Frontal cortex (tissue), 4 donors: ENCODE measurements at places on chromosomes 13 and 19. TPM values are rescaled to one million over a fixed set of nuclear protein-coding genes. Genes with fewer than 3 reads are reported as not detected.

GRCh38 chr19:17570791-17571190, 15.3 kb downstream of the COLGALT1 start:
- DNase-seq = no peak

- DNase-seq = no peak
These were observed 8.2 kb upstream of the ZNF792 start for GRCh38 chr19:34972163-34972705.

Gene CACNG6
- under 0.01 TPM for total RNA-seq

DNA sequence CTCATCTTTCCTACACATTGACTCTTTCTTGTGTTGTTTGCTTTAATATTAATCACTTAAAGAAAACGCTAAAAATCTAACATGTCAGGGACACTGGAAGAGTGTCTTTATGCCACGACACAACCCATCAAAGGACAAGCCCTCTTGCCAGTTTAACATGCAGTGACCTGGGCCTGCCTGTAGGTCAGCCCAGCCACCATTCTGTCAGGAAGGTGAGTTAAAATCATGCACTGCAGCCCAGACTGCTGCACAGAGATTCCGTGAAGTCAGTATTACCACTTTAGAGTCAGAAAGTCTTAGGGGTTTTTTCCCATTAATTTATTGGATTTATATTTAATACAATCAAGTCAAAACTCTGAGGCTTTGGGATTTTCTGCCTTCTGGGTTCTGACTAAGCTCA, 58.0 kb downstream of the TNFRSF19 start:
- no peak for DNase-seq

DNA sequence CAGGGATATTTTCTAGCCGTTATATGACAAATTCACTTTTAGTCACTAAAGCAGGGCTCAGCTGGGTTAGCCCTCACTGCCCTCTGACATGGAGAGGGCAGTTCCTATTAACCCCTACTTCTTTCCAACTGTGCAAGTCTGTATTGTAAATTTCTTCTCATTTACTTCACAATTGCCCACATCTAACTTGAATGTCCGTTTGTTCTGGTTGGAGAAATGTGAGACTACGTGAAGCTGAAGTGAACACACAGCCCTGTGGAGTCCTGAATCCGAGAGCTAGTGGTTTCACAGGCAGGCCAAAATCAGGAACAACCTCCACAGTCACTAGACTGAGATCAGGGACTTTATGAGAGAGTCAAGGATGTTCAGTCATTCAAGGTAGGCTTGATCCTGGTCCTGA, 4.4 kb upstream of the MYO16 start:
- no peak for DNase-seq

Gene ZNF763
- 4.5 TPM for total RNA-seq

- no peak for DNase-seq
These were observed 58.9 kb upstream of the SLC7A1 start for GRCh38 chr13:29654384-29654783.
